ENCODE measurements at places on chromosomes 11 and 22. TPM values are rescaled to one million over a fixed set of nuclear protein-coding genes. Genes with fewer than 3 reads are reported as not detected.

- H3K36me3 ChIP-seq = no peaks in the 10 kb centered on the region
- DNase-seq = no peak
- no peak overlapping the region for H3K27ac ChIP-seq
- H3K4me3 ChIP-seq = no peak overlapping the region
Measured at GRCh38 chr11:76850815-76851214, 9.9 kb upstream of the ACER3 start.

- no peak overlapping the region for H3K4me3 ChIP-seq
- no peak overlapping the region for H3K27ac ChIP-seq
- H3K4me1 ChIP-seq = no peaks in the 10 kb centered on the region
- H3K27me3 ChIP-seq = no peaks in the 10 kb centered on the region
- no peaks in the 10 kb centered on the region for H3K36me3 ChIP-seq
- DNase-seq = peak; percentile 1
Measured at GRCh38 chr11:37141707-37142106, 543.7 kb upstream of the RAG2 start.

ALDH3B2 gene
- total RNA-seq = 0.09 TPM

KCTD14 gene
- total RNA-seq = 0.89 TPM

- no peaks in the 10 kb centered on the region for H3K36me3 ChIP-seq
- DNase-seq = no peak
- H3K27me3 ChIP-seq = no peaks in the 10 kb centered on the region
- no peaks in the 10 kb centered on the region for H3K4me1 ChIP-seq
Measured at GRCh38 chr22:27930331-27931060, 11.4 kb upstream of the PITPNB start.

DNA sequence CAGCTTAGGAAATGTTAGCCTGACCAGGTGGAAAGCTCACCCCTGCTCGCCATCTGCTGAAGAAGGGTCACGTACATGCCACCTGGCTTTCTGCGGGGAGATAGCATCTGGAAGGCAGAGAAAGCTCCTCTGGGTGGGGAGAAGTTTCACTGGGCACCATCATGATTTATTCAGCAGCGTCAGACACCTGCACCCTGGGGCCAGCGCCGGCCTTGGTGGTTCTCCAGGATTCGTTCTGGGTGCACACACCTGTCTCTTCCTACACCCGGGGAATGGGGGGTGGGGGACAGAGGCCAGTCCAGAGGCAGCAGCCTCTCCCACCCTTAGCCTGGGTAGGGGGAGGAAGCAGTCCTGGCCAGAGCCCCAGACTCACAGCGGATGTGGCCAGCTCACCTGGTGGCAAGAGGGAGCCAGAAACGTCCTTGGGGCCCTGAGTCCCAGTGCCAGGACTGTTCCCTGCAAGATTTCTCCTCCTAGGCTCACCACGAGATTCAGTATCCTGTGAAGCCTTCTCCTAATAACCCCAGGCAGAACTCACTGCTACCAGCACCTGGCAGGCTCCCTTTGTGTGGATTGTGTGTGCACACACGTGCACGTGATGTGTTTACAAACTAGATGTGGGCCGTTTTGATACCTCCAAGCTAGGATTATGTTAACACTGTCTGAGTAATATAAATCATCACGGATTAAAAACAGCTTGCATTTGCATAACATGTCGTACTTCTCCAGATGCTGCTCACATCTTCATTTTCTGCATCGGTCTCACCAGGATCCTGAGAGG lies 17.3 kb upstream of the RASD2 start:
- no peak for DNase-seq
- no peaks in the 10 kb centered on the region for H3K36me3 ChIP-seq
- H3K27ac ChIP-seq = no peak overlapping the region
- H3K27me3 ChIP-seq = peaks cover 25% of the 10 kb centered on the region
- H3K4me1 ChIP-seq = peaks cover 23% of the 10 kb centered on the region
- no peak overlapping the region for H3K4me3 ChIP-seq

GRCh38 chr11:581752-582151 lies 5.5 kb downstream of the PHRF1 start:
- peaks cover 25% of the 10 kb centered on the region for H3K4me1 ChIP-seq
- H3K27me3 ChIP-seq = no peaks in the 10 kb centered on the region
- H3K4me3 ChIP-seq = no peak overlapping the region

DNA sequence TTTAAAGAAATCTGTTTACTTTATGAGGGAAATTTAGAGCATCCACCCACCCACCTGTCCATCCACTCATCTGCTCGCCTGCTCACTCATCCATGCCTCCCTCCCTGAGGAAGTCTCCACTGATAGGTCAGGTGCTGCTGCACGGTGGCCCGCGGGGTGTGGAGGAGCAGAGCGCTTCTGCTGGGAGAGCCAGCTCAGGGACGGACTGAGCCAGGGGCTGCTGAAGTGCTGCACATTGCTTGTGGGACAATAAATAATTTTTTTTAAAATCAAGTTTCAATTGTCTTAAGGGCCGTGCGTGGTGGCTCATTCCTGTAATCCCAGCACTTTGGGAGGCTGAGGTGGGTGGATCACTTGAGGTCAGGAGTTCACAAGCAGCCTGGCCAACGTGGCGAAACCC lies 148.9 kb downstream of the TBC1D22A start:
- no peaks in the 10 kb centered on the region for H3K27me3 ChIP-seq
- H3K36me3 ChIP-seq = peaks cover 11% of the 10 kb centered on the region
- no peak for DNase-seq
- H3K4me3 ChIP-seq = no peak overlapping the region
- no peaks in the 10 kb centered on the region for H3K4me1 ChIP-seq

GRCh38 chr11:69576069-69576782 lies 64.7 kb upstream of the CCND1 start:
- H3K4me3 ChIP-seq = no peak overlapping the region
- H3K36me3 ChIP-seq = no peaks in the 10 kb centered on the region
- H3K4me1 ChIP-seq = no peaks in the 10 kb centered on the region

FAM180B gene
- 2.9 TPM for total RNA-seq

GRCh38 chr11:69382131-69383128 lies 88.5 kb downstream of the MYEOV start:
- H3K4me3 ChIP-seq = no peak overlapping the region
- H3K27me3 ChIP-seq = peaks cover 1% of the 10 kb centered on the region
- H3K4me1 ChIP-seq = peaks cover 56% of the 10 kb centered on the region
- DNase-seq = peak; percentile 75

GRCh38 chr11:94722735-94723134 lies 45.4 kb upstream of the AMOTL1 start:
- H3K36me3 ChIP-seq = no peaks in the 10 kb centered on the region
- no peaks in the 10 kb centered on the region for H3K27me3 ChIP-seq
- H3K27ac ChIP-seq = no peak overlapping the region
- DNase-seq = no peak
- no peak overlapping the region for H3K4me3 ChIP-seq

DNA sequence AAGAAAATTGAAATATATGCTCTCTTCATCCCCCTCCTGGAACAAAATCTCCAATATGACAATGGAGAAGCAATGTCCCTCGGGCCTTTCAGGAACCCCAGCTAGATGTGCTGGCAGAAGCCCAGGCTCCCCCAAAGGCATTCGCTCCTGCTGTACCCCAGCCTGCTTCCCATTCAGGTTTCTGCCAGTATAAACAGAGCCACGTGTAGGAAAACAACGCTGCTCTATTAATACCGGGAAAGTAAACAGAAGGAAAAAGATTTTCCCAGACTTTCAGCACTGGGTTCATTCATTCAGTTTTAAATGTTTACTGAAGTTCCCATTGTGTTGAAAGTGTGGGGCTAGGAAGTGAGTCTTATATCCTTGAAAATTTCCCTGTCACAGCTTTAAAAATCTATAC lies 147.1 kb downstream of the CADM1 start:
- H3K27me3 ChIP-seq = no peaks in the 10 kb centered on the region
- H3K36me3 ChIP-seq = no peaks in the 10 kb centered on the region
- H3K27ac ChIP-seq = no peak overlapping the region
- peak; percentile 29 for DNase-seq
- H3K4me1 ChIP-seq = no peaks in the 10 kb centered on the region
- no peak overlapping the region for H3K4me3 ChIP-seq

GRCh38 chr11:57425565-57426438 lies 1.1 kb downstream of the SLC43A3 start:
- no peaks in the 10 kb centered on the region for H3K27me3 ChIP-seq
- peaks cover 20% of the 10 kb centered on the region for H3K36me3 ChIP-seq
- H3K4me1 ChIP-seq = peaks cover 43% of the 10 kb centered on the region

GRCh38 chr22:36397131-36398093 lies 9.6 kb upstream of the MYH9 start:
- no peaks in the 10 kb centered on the region for H3K4me1 ChIP-seq
- no peaks in the 10 kb centered on the region for H3K27me3 ChIP-seq
- no peaks in the 10 kb centered on the region for H3K36me3 ChIP-seq
- no peak overlapping the region for H3K4me3 ChIP-seq
- no peak for DNase-seq
- H3K27ac ChIP-seq = no peak overlapping the region

- H3K36me3 ChIP-seq = peaks cover 43% of the 10 kb centered on the region
- no peak for DNase-seq
- H3K27me3 ChIP-seq = no peaks in the 10 kb centered on the region
Measured at GRCh38 chr11:75272821-75273301, 32.3 kb downstream of the TPBGL start.
